ENCODE measurements at places on chromosomes 2 and 18.

GRCh38 chr2:230794497-230794896 lies 70.2 kb upstream of the ITM2C start:
- DNase-seq = no peak

DNA sequence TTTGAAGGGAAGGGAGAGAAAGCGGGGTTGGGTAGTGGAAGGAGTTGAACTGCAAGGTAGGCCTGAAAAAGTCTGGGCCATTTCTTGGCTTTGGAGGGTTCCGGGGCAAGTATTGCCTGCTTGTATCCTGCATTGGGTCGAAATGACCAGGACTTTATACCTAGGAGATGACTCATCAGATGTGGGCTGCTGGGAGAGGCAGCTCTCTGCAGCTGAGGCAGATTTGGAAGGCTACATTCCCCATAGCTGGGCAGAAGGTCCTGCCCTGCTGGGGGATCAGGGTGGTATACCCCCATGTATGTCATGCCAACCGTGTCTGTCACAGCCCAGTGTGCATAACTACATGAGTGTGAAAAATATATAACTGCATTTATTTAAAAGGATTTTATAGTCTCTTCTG lies 171.8 kb upstream of the SPRED2 start:
- DNase-seq = no peak

DNA sequence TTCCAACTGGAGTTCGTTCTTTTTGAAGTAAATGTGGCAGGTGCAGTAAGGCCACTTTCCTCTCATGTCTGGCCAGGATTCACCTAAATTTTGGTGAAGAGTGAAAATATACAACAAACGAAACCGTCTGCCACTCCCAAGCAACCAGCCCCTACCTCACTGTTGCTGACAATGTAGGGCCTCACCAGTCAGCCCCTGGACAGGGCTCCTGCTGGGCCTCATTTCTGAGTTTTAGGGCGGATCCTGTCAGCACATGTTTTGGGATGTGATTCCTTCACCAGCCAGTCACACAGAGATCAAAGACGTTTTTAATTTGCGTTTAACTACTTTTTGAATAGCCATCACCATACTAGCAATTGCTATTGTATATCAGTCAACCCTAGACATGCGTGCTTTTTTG lies 185.0 kb downstream of the WDR7 start:
- no peak for DNase-seq

DNA sequence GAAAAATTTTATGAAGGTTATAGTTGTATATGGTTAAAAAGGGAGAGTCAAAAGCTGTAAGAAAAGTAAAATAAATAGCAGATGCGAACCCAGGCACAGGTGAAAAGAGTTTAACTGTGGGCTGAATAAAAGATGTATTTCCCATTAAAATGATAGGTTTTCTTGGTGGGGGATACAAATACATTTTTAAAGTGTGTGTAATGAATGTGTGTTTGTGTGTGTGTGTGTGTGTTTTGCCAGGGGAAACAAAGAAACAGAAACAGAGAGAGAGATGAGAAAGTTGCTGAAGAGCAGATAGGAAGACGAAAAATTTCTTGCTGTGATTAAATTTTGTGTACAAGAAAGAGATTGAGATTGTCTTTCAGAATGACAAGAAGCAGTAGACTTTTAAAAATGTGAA lies 12.1 kb downstream of the TFPI start:
- DNase-seq = no peak

DNA sequence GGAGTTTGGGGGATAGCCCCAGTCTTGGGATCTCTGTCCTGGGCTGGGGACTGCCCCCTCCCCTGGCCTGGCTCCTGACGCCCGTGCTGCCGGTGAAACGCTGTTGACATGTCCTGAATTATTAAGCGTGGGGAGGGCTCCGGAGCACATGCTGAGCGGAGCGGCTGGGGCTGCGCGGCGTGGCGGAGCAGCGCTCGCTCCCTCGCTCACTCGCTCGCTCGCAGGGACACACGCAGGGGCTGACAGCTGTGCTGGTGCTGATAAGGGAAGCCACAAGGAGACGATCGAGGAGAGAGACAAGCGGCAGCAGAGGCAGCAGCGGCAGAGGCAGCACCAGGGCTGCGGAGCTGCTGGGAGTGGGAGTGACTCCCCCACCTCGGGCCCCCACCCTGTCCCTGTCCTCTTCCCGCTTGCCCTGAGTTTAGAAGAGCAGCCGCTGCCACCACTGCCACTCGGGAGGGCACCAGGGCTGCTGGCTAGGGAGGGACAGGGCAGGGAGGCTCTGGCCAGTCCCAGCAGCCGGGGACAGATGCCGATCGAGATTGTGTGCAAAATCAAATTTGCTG lies at the start of gene ASIC4:
Gene ASIC4 (plus strand): TSS at position 287 of the 566 bp plus-strand sequence. CDS start 243 bp downstream, at position 530.
- no peak for DNase-seq

DNA sequence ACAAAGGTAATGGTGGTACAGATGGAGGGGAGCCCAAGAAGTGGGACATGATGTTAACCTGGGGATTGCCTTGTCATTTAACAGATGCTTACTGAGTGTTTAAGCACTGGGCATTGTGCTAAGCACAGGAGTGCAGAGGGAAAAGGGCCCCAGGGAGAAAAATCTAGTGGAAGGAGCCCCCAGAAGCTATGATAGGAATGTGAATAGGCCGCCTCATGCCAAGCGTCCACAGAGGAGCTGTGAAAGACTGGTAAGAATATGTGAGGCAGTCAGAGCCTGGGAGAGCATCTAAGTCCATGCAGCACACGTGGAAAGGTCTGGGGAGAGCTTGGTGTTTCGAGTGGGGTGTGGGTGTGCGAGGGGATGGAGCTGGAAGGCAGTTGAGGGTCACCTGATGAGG lies 5.5 kb downstream of the ZNF532 start:
- DNase-seq = peak; percentile 60

GRCh38 chr18:9631814-9632496 lies 17.6 kb upstream of the PPP4R1 start:
- peak; percentile 80 for DNase-seq

GRCh38 chr2:134232868-134233727 lies 20.8 kb upstream of the MGAT5 start:
- DNase-seq = no peak

GRCh38 chr2:6060992-6061663 lies 368.9 kb downstream of the SOX11 start:
- no peak for DNase-seq

DNA sequence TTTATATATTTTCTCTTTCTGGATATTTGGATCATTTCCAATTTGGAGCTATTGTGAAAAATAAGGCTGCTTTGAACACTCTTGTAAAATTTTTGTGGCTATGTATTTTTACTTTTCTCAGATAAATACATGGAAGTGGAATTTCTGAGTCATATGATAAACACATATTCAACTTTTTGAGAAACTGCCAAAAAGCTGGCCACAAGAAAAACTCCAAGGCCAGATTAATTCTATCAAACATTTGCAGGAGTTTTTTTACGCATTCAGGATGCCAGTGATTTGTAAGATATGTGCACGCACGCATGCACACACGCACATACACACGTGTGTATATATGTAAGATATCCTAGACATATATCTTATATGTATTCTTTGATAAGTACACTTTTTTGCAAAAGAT lies 477.5 kb upstream of the SPHKAP start:
- no peak for DNase-seq

- DNase-seq = no peak
Observed at GRCh38 chr2:239762106-239762505, 263.0 kb downstream of the NDUFA10 start.

DNA sequence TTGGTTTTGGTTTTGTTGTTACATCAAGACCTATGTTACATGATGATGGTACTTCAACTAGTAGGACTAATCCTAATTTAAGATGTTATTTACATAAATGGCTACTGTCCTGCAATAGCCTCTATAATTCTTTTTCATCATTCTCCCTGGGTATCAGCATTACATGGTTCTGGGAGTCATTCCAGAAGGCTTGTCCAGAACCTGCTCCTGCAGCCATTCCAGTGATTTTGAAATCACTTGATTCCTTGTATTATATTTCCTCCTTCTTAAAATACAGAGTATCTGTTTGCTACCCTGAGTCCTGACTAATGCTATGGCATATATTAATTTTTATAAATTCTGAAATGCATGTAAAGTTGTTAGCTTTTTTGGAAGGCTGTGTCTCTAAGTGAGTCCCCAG lies 400.5 kb upstream of the MEIS1 start:
- DNase-seq = no peak

DNA sequence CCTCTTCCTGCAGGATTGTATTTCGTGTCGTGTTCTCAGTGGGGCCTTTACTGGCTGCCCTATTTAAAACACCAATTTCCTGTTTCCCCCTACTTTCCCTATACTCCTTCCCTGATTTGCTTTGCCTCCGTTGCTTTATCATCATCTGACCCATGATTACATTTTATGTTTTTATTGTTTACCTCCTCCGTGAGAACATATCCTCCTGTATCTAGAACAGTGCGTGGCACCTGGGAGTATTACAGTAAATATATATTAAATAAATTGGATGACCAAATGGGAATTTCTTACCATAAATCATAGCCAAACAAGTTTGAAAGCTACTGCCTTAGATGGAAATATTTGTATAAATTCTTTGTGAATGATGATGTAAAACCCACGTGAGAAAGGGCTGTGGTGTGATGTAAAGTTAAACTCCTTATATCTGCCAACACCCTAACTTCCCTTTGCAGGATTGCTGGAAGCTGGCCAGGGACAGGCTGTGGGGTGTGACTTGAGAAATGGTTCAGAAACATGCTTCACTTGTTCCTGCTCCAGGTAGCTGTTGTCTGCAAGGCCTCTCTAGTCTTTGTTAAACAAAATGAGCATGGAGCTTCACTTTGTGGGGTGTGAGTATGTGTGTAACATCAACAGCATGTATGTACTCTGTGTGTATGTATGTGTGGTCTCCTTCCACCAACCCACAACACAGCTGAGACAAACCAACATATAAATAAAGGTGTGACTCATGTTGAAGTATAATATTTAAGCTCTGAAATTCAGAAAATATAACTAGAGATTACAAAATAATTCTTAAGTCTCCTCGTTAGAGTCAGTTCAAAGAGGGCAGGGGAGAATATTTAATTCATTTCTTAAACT lies 40.3 kb downstream of the LHCGR start:
- no peak for DNase-seq

DNA sequence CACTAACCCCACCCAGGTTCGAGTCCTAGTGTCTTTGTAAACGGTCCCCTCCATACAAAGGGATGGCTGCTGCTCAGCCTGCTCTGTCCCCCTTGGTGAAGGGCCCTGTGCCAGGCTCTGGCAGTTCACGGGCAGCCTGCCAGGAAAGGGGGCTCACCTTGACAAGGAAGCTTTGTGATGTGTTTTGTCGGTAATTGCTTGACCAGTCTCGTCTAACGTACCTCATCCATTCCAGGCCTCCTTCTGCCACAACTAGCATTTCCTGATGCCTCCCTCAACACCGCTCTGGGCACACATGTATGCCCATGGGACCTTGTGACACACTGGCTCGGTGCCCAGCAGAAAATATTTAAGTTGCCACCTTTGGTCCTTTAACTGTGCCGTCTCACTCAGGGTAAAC lies 171.9 kb downstream of the KLHL29 start:
- no peak for DNase-seq

GRCh38 chr2:119249311-119249710 lies 25.7 kb downstream of the STEAP3 start:
- DNase-seq = no peak

DNA sequence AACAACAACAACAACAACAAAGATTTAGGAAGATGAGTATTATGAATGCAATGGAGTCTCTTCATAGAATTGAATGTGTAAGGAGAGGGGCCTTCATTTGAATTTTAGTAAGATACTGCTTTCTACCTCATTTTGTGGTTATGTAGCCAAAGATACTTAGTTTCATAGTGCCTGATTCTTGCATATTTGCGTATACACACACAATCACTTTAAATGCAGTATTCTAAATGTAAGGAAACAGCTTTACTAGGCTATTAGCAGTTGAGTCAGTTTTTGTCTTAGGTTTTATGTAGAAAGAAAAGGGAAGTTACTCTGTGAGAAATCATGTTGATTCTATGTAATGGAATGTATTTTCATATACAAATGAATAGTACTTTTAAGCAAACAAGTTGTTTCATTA lies 80.5 kb downstream of the HAUS1 start:
- DNase-seq = no peak

- no peak for DNase-seq
Observed at GRCh38 chr2:102229141-102229769, 42.4 kb downstream of the IL1RL2 start.

GRCh38 chr2:109129921-109130722 lies 1.1 kb downstream of the SH3RF3 start:
- peak; percentile 19 for DNase-seq

- DNase-seq = no peak
Observed at GRCh38 chr2:183898641-183899040, 699.7 kb upstream of the ZNF804A start.

DNA sequence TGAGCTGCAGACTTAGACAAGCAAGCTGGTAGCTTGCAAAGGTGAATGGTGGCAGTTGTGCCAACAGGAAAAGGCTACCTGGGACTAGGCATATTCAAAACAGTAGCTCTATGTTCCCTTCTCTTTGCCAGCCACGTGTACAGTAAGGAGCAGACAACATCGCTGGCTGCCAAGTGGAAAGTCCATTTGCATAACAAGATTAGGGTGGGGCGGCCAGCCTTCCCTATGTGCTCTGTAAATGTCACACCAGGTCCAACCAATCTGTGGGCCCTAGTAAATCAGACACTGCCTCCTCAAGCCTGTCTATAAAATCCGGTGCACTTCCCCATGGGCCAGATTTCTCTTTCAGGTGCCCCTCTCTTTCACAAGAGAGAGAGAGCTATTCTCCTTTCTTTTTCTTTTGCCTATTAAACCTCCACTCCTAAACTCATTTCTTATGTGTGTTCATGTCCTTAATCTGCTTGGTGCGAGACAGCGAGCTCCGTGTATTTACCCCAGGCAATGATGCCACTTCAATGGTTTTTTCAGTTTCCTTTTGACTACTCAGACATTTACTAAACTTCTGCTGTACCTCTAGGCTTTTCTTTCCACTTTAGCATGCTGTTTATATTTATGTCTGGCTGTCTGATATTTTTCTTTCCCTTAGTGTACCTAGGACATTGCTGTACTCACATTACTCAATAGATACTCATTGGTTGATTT lies 297.4 kb upstream of the GCFC2 start:
- no peak for DNase-seq

- DNase-seq = no peak
Observed at GRCh38 chr2:18849841-18850578, 260.6 kb upstream of the NT5C1B start.

- no peak for DNase-seq
Observed at GRCh38 chr2:98459496-98460175, 15.0 kb downstream of the INPP4A start.

DNA sequence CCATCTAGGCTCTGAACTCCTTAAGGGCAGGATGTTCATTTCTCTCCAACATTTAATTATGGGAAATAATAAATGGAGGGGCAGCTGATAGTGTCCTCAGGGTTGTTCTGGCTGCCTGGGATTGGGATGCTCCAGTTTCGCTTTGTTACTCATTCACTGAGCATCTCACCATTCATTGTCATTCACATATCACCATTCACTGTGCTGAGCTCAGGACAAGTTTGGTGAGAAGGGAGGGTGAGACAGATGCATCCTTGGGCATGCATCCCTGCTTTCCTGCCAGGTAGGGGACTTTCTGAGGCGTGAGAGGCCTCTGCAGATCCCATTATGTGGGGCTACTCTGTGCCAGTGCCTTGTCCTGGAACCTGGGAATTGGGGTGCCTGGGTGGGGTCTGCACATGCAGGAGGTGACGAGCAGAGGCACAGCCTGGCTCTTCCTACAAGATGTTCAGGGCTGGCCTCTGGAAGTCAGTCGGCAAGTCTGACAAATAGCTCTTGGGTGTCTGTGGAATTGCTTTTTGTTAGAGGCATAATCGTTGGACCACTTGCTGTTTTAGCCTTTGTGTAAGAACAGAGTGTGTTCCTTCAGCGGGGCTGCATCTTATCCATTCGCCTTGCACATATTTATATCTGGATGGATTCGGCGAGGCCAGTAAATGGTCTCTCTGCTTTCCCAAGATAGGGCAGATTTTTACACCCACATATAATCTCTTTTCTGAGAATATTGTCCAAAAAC lies 323.2 kb upstream of the THSD7B start:
- DNase-seq = no peak
